ENCODE measurements at places on chromosomes 3 and 15.

DNA sequence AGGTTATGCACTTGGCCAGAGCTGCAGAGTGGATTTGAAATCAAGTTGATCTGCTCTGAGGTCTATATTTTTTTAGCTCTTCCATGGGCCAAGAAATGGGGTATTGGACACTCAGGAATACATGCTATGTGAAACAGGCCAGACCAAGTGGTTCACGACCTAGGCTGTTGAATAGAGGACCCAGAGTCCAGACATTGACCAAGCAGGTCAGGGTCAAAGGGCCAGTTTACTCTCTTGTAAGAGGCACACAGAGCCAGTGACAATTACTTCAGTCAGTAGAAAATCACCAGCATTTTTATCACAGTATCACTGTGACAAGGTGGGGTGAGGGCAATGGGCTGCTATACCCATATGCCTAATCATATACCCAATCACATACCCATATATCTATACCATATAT is 320.6 kb upstream of the RORA start:
- no peak for DNase-seq

DNA sequence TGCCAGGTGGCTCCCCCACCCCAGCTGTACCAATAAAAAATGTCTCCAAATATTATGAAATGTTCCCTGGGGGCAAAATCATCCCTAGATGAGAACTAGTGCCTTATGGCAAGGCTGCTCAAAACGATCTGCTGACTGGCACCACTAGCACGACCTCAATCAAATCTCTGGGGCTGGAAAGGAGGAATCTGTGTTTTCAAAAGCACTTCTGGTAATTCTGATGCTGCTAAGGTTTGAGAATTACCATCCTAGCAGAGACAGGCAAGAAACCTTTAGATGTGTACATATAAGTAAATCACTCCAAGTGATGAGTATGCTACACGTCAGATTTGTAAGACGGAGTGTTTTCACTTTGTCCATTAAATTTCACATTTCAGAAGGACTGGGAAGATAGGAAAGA is 360.1 kb upstream of the THRB start:
- no peak for DNase-seq

DNA sequence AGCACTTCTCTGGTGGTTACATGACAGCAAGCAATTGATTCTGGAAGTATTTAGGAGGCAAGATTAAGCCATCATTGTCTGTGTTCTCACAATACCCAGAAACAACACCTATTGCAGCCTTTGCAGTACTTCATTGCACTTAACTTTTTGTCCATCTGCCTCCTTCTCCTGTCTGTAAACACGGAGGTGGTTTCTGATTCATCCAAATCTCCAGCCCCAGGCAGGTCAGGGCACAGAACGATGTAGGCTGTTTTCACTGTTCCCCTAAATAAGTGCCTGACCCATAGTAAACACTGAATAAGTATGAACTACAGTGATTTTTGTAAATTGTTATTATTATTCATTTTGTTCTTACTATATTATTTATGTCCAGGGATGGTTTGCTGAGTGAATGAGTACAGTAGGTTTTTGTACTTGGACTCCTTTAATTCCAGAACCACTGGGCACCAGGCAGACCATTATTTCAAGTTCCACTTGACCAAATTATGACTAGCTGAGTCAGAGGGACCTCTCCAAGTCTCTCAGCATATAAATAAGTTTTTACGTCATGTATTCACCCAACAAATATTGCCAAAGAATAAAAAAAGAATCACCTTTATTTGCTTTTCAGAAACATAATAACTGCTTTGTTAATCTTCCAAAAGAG is 283.3 kb upstream of the TRIM42 start:
- no peak for DNase-seq

DNA sequence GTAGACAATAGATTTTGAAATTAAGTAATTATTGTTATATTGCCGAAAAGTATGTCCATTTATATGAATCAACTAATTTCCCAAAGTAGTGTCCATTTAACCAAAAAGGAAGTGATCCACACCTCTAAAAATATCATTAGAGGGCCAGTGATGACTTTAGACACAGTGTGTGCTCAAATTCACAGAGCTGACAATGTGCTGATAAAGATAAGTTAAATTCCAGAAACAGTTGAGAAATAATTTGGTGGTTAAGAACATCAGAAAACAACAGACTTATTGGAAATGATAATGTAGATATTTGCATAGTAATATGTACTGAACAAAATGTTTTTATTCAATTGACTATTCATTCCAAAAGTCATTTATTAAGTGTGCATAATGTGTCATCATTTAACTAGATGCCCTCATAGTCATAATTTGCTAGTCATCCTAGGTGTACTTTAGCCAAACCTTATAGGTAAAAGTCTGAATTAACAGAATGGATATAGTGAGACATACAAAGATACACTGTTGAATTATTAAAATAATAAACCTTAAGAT is 230.2 kb upstream of the ADAMTS9 start:
- DNase-seq: no peak
